D721Med (cell line): ENCODE measurements at places on chromosomes 2 and 18.

DNA sequence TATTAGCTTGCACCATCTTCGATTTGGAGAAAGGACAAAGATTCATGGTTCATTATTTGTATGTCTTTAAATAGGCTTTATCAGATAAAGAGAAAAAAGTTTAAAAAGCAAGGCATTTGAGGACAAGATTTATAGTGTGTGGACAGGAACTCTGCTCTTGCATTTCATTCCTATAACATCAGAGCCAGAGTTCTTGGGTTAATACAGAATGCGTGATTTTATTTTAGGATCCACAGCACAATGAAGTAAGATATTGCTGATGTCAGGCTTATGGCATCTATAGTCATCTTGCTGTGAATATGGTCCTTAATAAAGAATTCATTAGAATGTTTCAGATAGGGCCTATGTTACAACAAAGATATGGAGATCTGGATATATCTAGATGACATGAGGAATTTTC lies 19.7 kb downstream of the RASGRP3 start:
- no peak for DNase-seq

GRCh38 chr2:10500601-10501361 lies 52.7 kb upstream of the ODC1 start:
- no peak for DNase-seq

DNA sequence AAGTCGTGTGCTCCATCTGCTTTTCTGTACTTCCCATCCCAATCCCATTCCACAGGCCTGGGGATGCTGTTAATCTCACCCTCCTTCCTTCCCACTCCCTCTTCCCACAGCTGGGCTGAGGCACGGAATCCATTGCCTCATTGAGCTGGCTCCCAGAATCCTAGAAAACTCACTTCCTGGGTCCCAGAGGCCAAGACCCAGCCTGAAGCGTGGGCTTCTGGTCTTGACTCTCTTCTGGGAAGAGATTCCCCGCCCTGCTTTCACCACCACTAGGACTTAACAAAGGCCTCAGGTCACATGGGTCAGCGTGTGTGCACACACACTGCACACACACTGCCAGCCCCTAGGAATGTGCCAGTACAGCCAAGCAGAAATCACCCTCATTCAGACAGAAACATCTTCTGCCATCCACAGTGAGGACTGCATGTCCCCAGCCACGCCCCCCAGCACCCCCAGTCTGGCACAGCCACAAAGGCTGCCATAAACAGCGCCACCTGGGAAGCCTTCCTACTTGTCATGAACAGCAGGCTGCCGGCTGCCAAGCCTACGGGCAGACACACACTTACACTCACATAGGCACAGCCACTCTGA lies 165.8 kb downstream of the TNS1 start:
- DNase-seq = no peak

- DNase-seq = no peak
Observed at GRCh38 chr2:128341621-128342020, 23.0 kb upstream of the HS6ST1 start.

DNA sequence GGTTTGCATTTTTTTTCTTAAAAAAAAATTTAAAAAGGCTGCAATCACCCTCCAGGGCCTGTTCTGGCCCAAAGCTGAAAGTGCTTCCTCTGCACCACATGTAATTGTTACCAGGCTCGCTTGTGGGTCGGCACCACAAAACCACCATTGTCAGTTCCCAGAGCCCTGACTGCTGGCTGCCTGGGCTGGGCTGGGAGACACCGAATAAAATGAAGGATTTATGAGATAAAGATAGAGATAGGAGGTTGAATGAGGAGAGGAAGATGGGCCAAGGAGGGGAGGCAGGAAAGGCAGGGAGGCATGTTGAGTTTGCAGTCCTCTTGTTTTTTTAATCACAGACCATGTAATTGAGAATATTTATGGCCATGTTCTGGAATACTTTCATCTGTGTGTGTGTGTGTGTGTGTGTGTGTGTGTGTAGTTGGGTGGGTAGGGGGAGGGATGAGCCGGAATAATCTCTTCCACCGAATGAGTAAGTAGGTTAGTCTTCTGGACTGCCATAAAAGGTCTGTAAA lies 14.7 kb downstream of the NRP2 start:
- no peak for DNase-seq
